ENCODE measurements at places on chromosomes 12 and 14.

DNA sequence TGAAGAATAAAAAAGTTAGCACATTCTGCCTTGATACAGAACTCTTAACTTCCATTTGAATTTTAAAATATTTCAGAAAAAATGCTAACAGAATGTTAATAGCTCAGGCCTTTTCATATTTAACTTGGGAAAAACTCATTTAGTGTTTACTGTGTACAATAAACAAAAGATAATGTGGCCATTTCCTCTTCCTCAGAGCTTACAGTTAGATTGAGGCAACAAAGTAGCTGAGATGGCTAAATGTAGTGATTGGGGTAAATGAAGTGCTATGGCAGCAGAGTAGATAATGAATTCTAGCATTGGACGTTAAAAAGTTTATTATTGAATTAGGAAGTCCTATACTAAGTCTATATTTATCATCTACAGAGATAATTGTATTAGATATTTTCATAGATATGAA, 12.7 kb downstream of the CPSF2 start:
- DNase-seq: no peak

GRCh38 chr12:27970401-27971120, 2.0 kb downstream of the PTHLH start:
- no peak for DNase-seq

GRCh38 chr14:74713395-74713735, 421 bp downstream of the FCF1 start:
- no peak for DNase-seq

GRCh38 chr12:25107920-25108319, 87.0 kb downstream of the DNAI7 start:
- peak; percentile 67 for DNase-seq

DNA sequence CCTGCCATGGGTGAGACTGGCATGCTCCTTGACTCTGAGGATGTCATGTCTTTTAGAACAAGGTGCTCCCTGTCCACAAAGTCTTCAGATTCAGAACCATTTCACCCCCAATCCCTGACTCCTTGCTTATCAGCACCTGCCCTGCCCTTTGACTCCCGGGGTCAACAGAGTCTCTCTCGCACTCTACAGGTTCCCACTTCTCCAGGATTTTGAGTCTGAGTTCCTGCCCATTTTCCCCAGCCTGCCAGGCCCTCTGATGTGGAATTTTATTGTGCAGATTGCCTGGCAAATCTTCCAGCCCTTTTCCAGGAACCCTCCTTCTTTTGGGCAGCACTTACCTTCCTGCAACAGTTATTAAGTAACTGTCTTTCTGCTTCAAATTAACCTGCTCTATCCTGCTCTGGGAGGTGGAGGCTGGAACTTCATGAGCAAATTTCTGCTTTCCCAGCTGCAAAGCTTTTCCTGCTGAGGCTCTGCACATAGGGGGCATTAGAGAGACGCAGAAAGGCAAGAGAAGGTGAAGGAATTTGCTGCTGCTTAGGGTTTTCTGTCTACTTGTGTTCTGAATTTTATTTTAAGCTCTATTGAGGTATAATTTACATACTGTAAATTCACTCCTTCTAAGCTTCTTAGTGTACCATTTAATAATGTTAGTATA, 259.1 kb downstream of the PCNX1 start:
- peak; percentile 40 for DNase-seq
